Activated T-cell treated with anti-CD3 and anti-CD28 coated beads, Interleukin-2, amount 50 U/mL, for 1 hour (primary cell): ENCODE measurements at places on chromosomes 1 and 21.
A peak's percentile ranks its signal among the peaks of the same experiment; 100 is the strongest.

- no peak for DNase-seq
Observed at GRCh38 chr1:183051546-183051945, 28.3 kb downstream of the LAMC1 start.

GRCh38 chr1:54876814-54877213 lies 10.2 kb downstream of the DHCR24 start:
- DNase-seq: no peak

DNA sequence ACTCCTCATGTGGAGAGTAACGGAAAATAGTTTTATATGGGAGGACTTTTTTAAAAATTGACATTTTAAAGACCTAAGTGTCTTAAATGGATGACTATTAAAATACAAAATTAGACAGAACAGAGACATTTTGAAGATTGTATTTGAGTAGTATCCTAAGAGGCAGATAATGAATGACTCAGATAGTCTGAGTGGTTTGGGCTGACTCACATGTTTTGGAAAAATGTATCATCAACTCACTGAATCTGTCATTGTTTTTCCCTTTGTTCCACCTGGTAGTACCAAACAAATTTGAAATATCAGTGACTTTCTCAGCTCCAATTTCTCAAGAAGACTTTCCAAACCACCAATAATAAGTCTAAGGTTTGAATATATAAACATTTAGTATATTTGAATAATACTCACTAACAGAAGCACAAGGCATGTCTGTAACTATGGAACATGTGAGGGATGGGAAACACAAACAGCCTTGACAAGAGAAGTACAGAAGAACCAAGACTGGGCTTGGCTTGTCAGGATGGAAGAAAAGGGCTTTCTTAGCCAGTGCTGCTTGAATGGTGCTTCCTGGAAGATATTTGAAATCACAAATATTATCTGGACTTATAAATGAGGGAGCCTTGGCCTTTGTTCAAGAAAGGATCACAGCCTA lies 90.6 kb downstream of the SGIP1 start:
- DNase-seq: no peak

- DNase-seq: no peak
Observed at GRCh38 chr1:6103111-6103853, 57.6 kb downstream of the KCNAB2 start.

- DNase-seq: peak; percentile 37
Observed at GRCh38 chr1:228087771-228088251, 5.3 kb downstream of the ARF1 start.

GRCh38 chr1:217106231-217106901 lies 383.1 kb upstream of the ESRRG start:
- no peak for DNase-seq

GRCh38 chr1:204520834-204521709 lies 4.9 kb downstream of the MDM4 start:
- peak; percentile 56 for DNase-seq

DNA sequence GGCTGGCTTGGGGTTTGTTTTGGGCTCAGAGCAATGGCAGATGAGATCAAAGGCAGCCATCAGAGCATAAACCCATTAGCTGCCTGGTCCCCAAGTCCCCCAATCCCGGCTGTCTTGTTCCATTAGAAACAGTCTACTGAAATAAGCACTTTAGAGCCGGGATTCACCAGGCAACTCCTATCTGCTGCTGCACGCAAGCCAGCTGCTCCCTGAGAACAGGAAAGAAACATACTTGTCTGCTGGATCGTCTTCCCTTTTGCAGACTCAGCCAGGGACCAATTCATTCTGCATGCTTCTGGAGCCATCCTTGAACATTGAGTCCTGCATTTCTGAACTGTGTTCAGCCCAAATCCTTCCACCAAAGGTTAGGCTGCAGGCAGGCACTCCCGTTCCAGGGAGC lies 21.8 kb downstream of the RXRG start:
- no peak for DNase-seq

DNA sequence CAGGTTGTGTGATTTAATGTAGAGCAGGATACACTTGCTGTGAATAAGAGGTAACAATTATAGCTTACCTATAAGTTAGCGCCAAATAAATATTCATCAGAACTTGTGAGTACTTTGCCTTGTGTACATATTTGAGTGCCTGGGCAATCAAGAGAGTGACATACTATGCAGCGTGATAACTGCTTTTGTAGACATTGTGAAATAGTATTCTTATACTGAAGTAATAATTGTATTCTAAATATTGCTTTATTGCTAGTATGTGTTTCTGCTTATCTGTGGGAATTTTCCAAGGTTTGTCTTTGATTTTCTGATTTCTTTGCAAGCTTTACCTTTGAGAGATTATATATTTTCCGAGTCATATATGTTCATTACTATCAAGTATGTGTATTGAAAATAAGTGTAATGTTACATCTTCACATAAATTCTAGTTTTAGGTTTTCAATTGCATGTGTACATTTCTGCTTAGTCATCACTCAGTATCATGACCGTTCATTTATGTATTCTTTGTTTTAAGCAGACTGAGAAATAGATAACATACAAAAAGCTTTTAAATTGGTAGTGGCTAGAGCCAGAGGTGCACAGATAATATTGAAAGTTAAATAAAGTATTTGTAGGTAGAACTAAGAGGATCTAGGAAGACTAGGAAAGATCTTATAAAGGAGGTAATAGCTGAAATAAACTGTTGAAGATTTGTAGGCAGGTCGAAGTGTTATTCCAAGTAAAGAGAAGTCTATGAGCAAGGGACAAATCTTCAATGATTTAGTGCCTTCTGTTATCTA lies 19.5 kb downstream of the USP25 start:
- no peak for DNase-seq

DNA sequence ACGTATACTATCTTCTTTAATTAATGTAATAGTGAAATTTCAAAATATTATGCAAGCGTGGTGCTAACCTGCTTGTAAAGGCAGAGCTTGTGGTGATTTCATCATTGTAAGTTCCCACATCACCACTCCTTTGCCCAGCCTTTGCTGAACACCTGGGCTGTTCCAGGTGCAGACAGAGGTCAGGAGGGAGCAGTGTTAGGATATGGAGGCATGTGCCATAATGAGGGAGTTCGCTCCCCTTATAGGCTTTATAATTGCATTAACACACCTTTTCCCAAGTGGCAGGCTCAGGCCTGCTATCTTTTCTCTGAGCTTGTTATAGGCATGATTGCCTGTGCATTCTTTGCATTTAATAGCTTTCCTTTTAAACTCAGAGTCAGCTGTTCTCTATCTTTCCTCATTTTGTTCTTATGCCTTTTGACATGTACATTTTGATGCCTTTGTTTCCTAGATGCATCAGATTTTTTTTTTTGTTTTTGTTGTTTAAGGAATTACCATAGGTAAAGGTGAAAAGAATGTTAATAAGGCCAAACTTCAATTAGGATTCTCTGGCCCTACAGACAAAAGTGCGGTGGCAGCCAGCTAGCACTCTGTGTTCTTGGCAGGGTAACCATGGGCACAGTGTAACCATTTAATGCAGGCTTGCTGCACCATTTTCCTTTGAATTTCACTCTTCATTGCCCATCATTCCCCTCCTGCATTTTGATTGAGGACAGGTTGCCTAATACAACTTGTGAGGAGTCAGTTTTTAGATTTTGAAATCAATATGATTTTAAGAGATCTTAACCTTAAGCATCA lies 12.6 kb downstream of the NPL start:
- DNase-seq: no peak

DNA sequence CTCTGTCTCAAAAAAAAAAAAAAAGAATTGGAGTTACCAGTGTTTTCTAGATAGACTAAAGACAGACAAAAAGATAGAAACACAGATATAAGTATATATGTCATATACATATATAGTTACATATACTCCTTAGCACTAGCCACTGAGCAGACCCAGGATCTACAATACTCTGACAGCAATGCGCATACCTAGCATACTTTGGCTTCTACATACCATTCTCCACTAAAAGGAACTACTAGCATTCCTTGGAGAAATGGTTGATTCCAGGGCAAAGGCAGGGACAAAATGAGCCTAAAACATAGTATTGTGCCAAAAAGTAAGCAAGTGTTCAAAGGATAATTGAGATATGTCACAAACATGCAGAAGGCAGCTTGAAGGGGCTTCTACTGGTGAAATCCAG lies 22.7 kb downstream of the SYNJ1 start:
- DNase-seq: no peak

DNA sequence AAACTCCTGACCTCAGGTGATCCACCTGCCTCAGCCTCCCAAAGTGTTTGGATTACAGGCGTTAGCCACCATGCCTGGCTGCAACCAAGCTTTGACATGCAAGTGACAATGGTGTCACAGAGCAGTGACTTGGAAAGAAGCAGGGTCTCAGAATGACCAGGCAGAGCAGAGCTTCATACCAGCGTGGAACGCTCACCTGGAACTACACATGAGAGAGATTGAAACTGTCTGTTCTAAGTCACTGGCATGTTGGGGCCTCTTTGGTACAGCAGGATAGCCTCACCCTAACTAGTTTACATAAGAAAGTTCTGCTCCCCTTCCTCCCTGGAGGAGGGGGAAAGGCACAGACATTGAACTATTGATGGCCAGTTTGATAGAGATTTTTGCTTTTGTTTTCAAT lies 47.5 kb upstream of the ITPKB start:
- DNase-seq: no peak

DNA sequence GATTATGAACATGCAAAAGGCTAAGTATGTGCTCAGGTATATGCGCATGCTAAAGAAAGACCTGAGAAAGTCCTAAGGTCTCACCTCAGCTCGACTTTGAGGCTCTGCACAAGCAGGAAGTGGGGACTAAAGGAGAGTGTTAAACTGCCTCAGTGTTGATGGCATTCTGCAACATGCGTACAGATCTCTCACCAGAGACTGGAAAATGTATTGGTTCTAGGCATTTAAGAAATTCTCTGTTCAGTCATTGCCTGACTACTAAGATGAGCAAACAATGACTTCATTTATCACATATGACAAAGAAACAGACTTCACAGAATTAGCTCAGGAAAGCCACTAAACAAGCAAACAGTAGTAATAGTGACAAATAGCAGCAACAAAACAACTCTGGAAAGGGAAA lies 90.8 kb downstream of the USH2A start:
- no peak for DNase-seq

DNA sequence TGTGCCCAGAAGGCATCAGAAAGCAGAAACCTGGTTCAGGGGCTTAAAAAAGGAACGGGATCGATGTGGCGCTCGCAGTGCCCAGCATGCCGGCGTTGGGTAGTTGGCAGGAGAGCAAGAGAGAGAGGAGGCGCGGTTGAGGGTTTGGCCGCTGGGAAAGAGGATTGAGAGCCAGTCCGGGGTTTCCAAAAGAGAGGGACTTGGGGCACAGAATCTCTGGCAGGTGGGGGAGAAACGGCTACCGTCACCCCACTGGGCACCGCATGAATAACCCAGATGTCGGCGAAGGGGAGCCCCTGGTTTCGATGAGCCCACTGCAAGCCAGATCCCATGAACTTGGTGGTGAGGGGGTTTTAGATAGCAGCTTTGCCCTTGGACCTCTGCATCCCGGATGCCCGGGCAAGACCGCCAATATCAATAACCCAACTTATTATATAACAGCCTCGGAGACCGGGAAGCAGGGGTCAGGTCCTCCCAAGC lies 60.4 kb upstream of the ACOT11 start:
- no peak for DNase-seq

DNA sequence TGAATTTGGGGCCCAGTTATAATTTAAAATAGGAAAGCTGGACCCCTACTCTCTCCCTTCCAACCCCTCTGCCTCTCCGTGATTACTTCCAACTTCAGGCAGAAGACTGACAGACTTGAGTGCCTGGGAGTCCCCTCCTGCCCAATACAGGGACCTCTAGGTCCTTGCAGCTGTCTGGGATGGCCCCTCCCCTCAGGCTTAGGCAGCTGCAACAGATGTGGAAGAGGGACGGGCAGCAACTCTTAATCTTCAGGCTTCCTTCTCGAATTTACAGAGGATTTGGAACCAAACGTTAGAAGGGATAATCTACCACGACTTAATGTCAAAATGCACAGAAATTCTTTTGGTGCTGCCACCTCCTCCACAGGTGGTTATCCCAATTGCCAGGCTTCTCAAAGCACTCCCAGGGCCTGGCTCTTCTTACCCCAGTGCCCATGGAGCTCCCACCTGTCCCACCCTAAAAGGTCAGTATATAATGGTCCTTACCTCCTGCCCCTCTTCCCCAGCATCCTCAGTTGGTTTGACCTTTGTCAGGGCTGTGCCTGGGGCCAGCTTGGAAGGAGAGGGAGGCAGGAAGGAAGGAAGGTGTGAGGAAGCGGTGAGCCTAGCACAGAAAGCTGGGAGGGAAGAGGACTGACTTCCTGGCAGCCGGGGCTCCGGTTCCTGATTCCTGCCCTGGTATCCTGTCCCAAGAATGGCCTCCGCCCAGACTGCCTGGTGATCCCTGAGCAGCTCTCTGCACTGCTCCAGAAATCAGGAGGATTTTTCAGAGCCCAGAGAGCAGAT lies 2.8 kb downstream of the PEA15 start:
- no peak for DNase-seq

DNA sequence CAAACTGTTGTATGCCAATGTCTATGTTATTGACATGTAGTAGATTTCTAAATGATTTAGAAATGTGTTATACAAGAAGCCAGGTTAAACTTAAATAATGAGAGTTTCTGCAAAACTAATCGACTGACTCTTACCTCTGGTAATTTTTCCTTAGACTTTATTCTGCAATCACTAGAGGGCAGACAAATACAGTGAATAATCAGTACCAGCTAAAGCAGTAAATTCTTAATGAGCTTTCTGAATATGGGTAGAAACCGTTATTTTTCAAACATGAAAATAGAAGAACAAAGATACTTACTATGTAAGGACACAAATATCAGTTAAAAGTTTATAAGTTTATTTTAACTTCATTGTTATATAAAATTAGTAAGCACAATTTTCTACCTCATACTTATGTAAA lies 97.9 kb upstream of the RGS1 start:
- DNase-seq: no peak

DNA sequence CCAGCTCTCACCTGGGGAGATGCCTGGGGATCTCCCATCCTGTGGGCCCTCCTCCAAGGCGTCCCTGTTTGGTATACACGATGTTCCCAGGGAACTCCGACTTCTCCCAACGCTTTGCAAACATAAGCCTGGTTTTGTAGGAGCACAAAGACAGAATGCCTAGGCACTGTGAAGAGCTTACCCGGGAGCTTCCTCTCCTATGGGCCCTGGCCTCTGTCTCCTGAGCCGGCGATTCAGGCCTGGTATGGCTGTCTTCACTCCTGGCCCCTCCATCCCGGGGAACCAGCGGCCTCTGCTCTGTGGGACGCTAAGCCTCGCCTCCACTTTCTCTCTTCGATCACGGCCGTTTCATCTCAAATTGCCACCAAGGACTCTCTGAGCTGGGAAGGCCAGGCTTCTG lies 59.6 kb upstream of the ACTRT2 start:
- DNase-seq: no peak

GRCh38 chr1:208640295-208640694 lies 396.1 kb upstream of the PLXNA2 start:
- no peak for DNase-seq
